ENCODE measurements at places on chromosomes 16 and 17.

DNA sequence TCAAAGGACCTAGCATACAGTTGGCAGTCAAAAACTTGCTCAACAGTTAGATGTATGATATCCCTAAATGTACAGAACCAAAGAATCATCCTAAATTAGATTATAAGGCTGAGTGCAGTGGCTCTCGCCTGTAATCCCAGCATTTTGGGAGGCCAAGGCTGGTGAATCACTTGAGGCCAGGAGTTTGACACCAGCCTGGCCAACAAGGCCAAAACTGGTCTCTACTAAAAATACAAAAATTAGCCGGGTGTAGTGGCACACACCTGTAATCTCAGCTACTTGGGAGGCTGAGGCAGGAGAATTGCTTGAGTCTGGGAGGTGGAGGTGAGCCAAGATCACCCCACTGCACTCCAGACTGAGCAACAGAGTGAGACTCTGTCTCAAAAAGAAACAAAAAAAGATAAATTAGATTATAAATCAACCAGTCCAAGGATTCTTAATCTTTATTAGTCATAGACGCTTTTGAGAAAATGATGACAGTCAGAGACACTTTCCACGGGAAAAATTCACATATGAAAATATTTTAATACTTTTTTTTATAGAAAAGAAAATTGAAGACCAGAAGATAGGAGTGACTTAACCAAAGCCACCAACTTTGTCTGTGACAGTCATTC, 77.6 kb downstream of the MMD start:
- no peak for DNase-seq

DNA sequence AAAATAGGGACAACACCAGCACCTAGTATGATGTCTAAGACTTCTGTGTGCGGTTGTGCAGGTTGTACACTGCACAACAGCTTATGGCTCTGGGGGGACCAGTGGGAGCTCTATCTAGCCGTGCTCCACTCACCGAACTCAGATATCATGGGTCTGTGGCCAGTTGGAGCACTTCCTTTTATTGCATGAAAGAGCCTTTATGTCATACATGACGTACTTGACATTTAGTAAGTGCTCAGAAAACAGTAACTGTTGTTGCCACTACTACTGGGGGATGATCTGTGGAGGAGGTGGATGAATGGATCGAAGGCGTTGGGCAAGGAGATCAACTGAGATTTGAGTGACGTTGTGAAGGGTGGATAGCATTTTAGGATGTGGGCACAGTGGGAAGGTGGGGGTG, 368.8 kb downstream of the SNX29 start:
- DNase-seq, result peak; percentile 35

GRCh38 chr17:74211141-74211911, 2.0 kb upstream of the TTYH2 start:
- no peak for DNase-seq

DNA sequence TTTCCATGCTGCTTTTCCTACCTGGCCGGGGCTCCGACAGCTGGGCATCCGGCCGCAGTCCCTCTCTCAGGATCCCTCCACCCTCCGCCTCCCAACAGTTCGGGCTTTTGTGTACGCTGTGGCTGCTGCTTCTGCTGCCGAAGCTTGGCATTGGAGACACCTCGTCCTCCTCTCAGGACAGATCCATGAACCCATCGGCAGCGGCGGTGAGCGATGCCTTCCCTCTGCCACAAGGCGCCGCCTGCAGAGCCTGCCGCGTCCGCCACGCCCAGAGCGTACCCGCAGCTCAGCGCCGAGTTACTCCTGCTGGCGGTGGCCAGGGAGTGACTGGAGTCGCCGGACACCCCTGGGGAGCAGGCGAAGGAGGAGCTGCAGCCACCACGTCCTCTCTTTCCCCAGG, 2032.8 kb downstream of the TP53TG3F start:
- no peak for DNase-seq

DNA sequence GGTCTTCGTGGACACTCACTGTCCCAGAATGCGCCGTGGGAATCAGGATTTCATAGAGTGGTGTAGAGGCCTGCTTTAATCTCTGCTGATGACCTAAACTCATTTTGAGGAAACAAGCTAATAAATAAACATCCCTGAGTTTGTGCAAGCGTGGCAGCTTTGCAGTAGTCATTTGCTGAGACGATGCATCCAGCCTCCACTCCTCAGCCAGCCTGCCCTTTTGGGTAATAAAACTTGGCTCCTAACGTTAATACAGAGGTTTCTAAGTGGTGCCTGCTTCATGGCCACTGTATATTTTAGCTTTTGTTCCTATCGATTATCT, 1.3 kb downstream of the DGKE start:
- peak; percentile 37 for DNase-seq

DNA sequence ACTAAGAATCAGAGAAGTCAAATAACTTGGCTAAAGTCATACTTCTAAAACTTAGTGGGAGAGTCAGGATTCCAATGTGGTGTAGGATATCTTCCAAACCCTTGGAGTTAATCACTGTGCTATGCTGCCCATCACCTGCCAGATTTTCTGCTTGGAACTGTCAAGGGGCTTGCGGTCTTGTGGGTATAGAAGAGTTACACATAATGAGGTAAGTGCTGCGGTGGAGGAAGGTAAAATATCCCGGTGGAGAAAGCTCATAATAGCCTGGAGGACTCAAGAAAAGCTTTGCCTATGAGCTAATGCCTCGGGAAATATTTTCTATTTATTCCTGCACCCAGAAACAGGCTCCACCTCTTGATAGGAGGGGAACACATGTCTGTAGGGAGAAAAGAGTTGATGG, 195.6 kb downstream of the UTP18 start:
- DNase-seq, result no peak

GRCh38 chr17:57518587-57519581, 226.2 kb downstream of the CCDC182 start:
- DNase-seq, result no peak

DNA sequence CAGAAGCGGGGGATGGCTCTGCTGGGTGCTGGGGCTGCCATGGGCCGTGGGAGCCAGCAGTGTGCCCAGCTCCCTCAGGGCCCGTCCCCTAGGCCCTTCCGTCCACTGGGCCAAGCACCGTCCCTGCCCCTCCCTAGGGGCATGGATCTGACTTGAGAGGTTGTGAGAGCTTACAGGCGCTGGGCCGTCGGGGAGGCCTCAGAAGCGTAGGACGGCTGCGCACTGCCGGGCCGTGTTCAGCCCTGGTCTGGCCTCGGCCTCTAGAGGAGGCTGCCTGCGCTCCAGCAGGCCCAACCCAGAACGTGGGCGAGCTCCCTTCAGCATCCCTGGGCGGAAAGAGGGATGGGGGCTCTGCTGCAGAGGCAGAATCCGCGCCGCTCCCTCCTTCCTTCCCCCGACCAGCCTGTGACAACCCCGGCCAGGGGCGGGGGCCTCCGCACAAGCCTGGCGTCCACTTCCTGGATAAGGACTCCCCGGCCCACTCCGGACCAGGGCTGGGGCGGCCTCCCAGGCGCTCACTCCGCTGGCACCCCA, 685 bp upstream of the MPG start:
- DNase-seq, result peak; percentile 34

GRCh38 chr17:43803758-43804157, 23.5 kb downstream of the CFAP97D1 start:
- DNase-seq, result no peak

DNA sequence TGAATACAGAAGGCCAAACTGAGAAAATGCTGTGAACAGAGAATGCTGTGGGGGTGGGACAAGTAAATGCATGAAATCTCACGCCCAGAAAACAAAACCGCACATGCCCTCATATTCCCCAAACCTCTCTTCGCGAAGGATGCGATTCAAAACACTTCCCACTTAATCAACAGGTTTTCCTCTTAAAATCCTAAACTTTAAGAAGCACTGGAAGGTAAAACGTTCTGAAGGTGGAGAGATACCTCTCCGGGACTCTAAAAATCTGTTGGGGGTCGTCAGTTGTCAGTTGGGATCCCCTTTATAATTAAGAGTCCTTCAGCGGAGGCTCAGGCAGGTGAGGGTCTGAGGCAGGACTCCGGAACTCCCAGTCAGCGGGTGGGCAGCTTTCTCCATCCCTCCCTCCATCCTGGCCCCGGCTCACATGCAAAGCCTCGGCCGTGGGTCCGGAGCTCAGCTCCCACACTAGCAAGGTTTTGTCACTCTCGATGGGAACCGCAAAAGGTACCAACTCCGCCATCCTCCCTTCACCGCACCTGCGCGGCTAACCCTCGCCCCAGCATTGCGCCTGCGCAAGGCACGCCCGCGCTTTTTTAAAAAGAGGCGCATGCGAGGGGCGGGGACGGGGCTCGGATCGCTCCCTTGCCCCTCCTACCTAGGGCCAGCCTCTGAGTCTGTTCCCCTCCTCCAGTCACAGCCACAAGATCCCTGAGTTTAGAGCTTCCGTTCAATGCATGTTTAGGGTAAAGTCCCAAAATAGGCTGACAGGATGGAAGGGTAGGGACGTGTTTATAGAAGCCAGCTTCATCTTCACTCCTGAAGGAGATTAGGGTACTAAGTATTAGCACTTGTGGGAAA, at the start of gene RDM1:
Gene RDM1 (minus strand): TSS at position 563 of the 855 bp plus-strand sequence. CDS start 46 bp downstream, at position 517.
- DNase-seq, result peak; percentile 75

- no peak for DNase-seq
These were observed 201.1 kb upstream of the MAF start for GRCh38 chr16:79801646-79802045.

DNA sequence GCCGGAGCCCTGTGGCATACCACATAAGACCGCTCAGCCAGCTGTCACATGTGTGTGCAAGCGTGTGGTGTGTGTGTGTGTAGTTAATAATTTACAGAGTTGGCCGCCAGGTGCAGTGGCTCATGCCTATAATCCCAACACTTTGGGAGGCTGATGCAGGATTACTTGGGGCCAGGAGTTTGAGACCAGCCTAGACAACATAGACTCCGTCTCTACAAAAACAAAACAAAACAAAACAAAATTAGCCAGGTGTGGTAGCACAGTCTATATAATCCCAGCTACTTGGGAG, 20.4 kb downstream of the SOCS1 start:
- no peak for DNase-seq

DNA sequence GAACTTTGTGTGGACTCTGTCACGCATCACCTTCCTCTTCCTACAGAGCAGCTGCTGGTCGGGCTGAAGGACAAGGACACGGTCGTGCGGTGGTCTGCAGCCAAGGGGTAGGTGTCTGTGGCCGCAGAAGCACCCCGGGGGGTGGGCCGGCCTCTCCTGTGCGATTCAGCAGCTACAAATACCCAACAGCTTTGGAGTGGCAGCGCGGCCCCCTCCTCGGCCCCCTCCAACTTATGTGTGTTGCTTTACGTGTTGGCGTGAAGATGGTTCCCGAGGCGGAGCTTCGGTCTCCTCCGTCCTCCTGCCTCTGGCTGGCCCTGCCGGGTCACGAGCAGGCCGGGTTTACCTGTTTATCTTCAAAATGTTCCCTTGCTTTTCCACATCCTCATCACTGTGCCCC, 32.3 kb downstream of the ZNF750 start:
- no peak for DNase-seq

- no peak for DNase-seq
These were observed 34.1 kb upstream of the MYH10 start for GRCh38 chr17:8664456-8665126.

- DNase-seq, result no peak
These were observed 38.0 kb downstream of the ARHGAP17 start for GRCh38 chr16:24976971-24977677.

- no peak for DNase-seq
These were observed 38.7 kb downstream of the CMIP start for GRCh38 chr16:81483064-81483969.

DNA sequence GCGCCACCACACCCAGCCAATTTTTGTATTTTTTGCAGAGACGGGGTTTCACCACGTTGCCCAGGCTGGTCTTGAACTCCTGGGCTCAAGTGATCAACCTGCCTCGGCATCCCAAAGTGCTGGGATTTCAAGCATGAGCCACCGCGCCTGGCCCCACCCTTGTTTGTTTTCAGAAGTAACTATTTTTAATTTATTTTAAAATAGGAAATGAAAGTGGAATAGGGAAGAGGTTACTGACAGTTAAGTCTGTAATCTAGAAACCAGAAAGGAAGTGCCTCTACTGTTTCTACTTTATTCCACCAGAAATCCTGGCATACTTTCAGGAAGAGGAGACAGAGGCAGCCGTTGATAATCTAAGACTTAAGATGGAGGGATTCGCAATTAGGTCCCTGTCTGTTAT, 225.6 kb downstream of the TANC2 start:
- peak; percentile 78 for DNase-seq

DNA sequence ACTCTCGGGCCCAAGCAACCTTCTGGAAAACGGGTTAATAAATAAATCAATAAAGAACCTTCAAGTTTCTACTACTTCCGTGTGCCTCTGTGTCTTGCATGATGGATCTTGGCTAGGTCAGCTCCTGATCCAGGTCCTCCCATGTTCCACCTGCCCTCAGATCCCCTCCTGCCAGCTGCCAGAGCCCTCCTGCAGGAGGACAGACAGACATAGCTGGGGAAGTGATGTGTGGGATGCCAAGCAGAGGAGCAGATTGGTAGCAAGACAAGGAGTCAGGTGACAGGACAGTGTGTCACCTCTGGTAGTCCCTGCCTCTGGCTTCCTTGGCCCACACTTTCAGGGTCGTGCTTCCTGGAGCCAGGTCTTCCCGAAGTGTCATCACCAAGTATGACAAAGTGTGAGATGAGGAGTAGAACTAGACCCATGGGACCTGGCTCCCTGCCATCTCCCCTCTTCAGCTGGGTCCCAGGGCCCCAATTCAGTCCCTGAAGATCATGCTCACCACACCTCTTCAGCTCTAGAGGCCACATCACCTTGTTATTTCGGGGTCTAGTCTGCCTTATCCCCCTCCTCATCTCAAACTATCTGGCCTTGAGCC, 1.0 kb upstream of the EPN3 start:
- DNase-seq, result no peak

- no peak for DNase-seq
These were observed 940.5 kb downstream of the CDH11 start for GRCh38 chr16:64181271-64181925.

GRCh38 chr17:2083613-2084035, 28.7 kb downstream of the HIC1 start:
- peak; percentile 90 for DNase-seq

DNA sequence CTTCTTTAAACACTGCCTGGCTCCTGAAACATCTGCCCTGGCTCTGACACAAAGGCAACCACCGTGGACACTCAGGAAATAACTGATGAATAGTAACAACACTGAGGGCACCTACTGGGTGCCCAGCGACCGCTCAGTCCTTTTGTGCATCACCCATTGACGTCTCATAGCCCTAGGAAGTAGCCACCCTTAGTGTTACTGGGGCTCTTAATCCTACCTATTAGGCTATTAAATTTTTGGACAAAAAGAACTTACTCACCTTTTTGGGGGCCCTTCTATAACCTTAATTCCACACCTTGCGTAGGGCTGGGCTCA, 11.7 kb downstream of the PPL start:
- no peak for DNase-seq

DNA sequence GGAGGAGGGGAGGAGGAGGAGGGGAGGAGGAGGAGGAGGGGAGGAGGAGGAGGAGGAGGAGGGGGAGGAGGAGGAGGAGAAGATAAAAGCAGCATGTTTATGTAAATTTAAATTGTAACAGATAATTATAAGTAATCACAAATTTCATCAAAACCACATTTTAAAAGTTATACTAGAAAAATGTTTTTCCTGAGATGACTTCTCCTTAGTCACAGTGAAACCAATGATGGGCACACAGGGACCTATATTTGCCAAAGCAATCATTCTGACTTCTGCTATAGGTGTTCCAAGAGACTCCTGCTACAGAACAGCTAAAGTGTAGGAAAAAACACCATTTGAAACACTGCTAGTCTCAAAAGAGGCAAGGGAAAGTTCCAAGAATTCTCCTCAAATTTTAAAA, 66.4 kb downstream of the CEP95 start:
- DNase-seq, result no peak

GRCh38 chr16:19555186-19555937, at the start of gene VPS35L:
Gene VPS35L, plus strand, starts transcription at chr16:19555703. Its CDS starts 27 bp downstream, at chr16:19555730.
- peak; percentile 98 for DNase-seq

- DNase-seq, result peak; percentile 73
These were observed at the start of gene USB1 for GRCh38 chr16:58000706-58001676. Gene USB1, plus strand, starts transcription at chr16:58001407. Its CDS starts 77 bp downstream, at chr16:58001484.

- DNase-seq, result peak; percentile 88
These were observed 3.4 kb downstream of the NOD2 start for GRCh38 chr16:50696575-50697420.
